Stimulated activated naive CD8-positive, alpha-beta T cell treated with anti-CD3 and anti-CD28 coated beads, Interleukin-15, amount 100 ng/mL, for 72 hours (primary cell): ENCODE measurements at places on chromosomes 3 and 15.
A peak's percentile ranks its signal among the peaks of the same experiment; 100 is the strongest.

DNA sequence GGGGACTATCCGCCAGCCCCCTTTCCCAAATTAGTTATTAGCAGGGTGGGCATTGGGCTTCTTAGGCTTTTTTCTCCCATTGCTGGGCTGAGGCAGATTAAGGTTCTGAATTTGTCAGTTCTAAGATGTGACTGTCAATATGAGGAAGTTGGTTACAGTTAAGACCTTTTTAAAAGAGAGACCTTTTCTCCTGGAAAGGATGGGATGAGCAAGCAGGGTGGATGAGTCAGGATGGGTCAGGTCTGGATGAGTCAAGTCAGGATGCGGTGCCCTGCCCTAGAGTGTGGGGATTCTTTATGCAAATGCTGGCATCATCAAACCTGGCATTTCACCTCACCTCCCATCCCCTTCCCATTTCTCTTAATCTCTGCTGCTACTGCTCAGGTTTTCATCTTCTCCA lies 1.9 kb downstream of the AEN start:
- no peak for DNase-seq

- no peak for DNase-seq
Measured at GRCh38 chr3:187734841-187735240, 10.4 kb downstream of the BCL6 start.

DNA sequence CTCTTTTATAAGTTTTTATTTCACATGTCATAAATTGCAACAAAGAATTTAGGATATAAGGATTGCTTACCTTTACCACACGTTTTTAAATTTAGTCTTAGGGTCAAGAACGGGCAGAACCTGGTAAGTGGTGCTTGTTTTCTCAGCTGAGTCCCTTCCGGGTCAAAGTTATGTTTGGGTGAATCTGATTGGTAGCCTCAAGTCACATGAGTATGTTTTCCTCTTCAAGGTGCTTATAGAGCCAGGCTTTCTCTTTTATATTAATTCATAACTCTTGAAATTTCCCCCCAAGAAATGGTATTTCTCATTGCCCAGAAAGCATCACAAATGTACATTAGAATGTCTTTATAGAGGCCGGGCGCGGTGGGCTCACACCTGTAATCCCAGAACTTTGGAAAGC lies 415.7 kb upstream of the ROBO2 start:
- no peak for DNase-seq

DNA sequence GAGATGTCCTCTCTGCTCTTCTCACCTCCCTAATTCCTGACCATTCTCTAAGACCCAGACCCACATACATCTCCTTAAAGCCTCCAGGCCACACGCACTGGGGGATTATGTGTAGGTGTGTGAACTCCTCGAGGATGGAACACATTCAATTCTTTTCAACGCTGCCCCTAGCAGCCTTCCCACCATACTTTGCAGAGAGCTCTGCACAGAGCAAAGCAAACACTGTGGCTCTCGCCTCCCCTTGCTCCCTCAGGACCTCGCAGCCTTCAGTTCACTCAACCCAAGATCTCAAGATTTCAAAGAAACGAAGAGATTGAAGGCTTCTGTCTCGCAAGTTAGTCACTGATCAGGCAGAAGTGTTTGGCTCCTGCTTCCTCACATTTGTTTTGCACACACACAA lies 6.0 kb downstream of the ACTC1 start:
- no peak for DNase-seq

GRCh38 chr3:31804251-31805051 lies 176.6 kb downstream of the OSBPL10 start:
- DNase-seq, result no peak

- DNase-seq, result no peak
Measured at GRCh38 chr3:17166369-17166768, 281.6 kb downstream of the PLCL2 start.

- no peak for DNase-seq
Measured at GRCh38 chr15:62649793-62650420, 392.6 kb upstream of the TPM1 start.

DNA sequence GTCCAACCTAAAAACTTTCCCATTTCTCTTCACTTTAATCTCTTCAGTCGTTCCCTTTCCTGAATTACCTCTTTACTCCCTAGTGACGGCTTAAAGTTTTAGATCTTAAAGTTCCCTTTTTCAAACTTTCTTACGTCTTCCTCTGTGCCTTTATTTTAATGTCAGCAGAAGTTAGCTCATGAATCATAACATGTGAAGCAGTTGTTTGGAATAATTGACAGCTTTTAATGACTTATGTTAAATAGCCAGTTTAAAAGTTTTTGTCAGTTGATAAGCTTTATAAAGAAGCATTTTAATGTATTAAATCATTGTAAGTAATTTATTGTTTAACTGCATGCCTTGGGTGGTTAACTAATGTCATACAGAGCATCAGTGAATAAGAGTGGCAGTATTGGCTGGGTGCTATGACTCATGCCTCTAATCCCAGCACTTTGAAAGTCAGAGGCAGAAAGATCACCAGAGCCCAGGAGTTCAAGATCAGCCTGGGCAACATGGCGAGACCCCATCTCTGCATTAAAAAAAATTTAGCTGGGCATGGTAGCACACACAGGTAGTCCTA lies 33.9 kb downstream of the PIK3CA start:
- peak; percentile 11 for DNase-seq

- DNase-seq, result peak; percentile 25
Measured at GRCh38 chr3:12796171-12797123, at the start of gene CAND2. TSS of gene CAND2 (plus strand) at chr3:12796680. CDS start at chr3:12796721, 41 bp downstream.

DNA sequence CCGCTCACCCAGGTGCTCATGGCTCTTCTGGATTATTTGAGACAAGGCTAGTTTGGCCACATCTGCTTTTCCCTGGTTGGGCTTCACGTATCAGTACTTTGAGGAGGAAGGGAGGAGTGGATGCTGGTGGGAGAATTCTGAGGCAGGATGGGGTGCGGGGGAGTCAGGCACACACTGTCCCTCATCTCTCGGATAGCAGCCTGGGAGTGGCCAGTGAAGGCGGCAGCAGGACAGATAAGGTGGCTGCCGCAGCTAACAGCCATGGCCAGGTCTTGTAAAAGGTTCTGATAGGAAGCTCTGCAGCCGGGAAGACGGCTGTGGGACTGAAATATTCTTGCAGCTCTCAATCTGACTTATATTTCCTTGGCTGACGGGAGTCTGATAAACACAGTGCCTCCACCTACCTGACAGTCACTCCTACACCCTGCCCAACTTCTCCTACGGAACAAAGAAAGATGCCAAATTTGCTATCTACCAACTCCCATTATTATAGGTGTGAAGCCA lies 87.3 kb downstream of the MESD start:
- DNase-seq, result no peak

GRCh38 chr3:181311186-181311585 lies 321.6 kb upstream of the DNAJC19 start:
- DNase-seq, result no peak

DNA sequence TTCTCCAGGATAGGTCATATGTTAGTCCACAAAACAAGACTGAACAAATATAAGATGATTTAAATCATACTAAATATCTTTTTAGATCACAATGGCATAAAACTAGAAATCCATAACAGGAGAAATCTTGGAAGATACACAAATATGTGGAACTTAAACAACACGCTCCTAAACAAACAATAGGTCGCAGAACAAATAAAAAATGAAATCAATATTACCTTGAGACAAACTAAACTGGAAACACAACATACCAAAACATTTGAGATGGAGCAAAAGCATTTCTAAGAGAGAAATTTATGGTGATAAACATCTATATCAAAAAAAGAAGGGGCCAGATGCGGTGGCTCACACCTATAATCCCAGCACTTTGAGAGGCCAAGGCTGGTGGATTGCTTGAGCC lies 8.3 kb upstream of the TMCO5A start:
- no peak for DNase-seq

- DNase-seq, result no peak
Measured at GRCh38 chr3:112874725-112875124, 28.1 kb upstream of the CD200R1L start.

DNA sequence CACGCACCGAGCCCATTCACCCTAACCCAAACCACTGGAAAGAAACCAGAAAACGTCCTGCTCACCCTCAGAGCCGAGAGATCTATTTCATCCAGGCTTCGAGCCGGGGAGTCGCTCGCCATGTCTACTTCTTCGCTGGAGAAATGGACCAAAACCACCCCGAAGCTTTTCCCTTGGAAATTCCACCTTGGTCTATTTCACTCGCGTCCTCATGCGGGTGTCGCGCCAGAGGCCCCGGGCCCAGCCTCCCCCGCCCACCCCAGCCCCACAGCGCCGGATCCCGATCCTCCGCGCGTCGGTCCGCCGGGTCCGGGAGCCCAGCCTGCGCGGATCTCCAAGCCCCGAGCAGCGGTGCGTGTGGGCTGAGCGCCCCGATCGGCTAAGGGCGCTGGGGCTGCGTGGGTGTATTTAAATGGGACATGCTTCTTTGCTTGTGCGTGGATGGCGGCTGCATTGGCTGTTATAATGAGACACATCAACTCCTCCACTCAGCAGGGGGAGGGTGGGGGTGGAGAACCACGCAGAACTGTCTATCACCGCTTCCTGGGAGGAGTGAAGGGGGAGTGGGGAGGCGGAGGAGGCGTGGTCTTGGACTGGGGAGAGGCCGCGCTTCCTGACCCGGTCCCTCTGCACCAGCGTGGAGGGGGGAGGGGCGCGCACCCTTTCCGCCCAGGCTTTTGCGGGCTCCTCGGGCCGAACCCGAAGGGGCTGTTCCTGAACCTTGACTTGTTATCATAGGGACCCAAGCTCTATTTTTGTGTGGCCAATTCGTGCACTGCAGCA lies at the start of gene TNIK:
Gene TNIK, minus strand, starts transcription at position 464 of the 783 bp plus-strand sequence. Its CDS starts 342 bp downstream, at position 122.
- DNase-seq, result peak; percentile 89

DNA sequence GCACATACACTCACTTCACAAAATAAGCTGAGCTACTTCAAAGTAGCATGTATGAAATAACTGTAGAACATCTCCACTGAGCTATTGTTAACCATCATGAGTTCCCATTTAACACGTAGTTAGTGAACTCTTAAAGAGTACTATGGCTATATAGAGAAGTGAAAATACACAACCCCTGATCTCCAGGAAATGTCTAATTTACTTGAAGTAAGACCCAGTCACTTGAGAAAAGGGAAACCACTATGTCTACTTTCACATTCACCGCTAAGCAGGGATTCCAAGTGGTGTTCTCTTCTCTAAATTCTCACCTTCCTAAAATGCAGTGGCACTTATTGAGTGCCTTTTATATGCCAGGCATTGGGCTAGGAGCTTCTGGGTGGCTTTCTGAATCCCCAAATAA lies 35.0 kb upstream of the COLQ start:
- no peak for DNase-seq

GRCh38 chr15:96320703-96321638 lies 9.5 kb upstream of the NR2F2 start:
- DNase-seq, result no peak

DNA sequence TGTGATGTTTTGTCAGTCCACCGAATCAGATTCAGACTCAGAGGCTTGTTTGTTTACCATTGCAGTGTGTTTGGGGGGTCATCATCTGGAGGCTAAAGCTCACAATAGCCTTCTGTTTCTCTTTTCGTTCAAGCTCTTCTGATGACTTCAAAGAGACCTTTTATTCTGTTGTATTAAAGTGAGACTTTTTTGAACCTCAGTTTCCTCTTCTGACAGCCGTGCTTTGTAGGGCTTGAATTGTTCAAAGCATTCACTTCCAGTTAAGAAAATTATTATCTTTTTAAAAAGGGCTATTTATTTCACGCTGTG lies 1.3 kb downstream of the PXK start:
- no peak for DNase-seq

- DNase-seq, result no peak
Measured at GRCh38 chr15:62758126-62758951, 284.2 kb upstream of the TPM1 start.

DNA sequence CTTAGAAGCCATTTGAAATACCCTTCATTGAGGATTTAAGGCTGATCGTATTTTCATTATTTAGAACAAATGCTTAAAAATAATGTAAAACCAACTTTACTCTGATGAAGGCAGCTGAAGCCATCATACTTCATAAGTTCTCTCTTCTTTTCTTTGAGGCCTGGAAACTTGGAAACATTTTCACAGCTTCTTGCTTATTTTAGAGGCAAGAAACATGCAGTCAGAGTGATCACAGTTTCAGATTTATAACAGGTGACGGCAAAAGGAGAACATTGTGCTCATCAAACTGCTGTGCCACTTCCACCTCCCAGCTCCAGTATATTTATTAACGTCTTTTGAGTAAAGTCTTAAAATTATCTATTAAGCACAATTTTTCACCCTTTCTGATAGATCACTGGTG lies 376.1 kb downstream of the PTPRG start:
- no peak for DNase-seq

DNA sequence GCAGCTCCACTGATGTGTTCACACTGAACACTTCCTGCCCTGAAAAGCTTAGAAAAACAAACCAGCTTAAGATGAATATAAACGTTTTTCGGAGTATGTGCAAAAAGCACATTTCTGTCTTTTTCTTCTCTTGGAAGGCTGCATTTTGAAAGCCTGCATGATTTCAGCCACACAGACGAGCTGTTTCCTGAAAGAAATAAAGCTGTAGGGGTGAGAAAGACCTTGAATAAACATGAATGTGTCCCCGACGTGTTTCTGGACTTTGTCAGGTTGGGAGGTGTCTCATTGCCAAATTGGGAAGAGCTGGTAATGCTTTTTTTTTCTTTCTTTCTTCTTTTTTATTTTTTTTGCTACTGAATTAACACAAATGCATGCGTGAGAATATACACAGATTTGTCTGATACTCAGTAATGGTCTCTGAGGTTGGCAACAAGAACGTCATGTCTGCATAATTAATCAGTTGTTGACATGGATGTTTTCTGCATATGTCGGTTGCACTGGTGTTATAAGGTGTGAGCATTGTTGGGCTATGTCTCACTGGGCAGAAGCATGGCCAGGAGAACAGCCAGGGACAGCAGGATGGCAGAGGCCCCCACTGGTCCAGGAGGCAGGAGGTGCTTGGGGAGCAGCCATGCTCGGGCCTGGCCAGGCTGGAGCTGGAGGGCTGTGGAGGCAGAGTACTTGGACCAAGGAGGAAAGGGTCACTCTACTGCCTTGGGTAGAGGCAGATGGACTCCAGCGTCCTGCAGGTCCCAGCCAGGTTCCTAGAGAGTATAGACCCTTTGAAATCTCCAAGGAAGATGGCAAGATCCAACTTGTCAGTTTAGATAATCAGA lies 39.0 kb downstream of the ADAMTSL3 start:
- no peak for DNase-seq

DNA sequence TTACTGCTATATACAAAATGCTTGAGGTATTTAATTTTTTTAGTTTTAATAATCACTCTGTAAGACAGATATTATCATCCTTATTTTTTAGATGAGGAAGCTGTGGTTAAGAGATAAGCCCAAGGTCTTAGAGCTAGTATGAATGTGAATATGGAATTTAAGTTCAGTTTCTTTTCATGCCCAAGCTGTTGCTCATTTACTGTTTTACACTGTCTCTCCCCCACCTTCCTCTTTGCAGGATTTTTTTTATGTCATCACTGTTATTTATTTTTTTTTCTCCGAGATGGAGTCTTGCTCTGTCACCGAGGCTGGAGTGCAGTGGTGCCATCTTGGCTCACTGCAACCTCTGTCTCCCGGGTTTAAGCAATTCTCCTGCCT lies 22.5 kb downstream of the MAP2K5 start:
- no peak for DNase-seq
